ENCODE measurements at places on chromosomes 6 and 20.

- no peak for DNase-seq
These were observed 279.5 kb downstream of the TAF4 start for GRCh38 chr20:61786230-61786629.

- no peak for DNase-seq
These were observed 182.8 kb downstream of the GRM1 start for GRCh38 chr6:146211646-146212045.

GRCh38 chr6:32194825-32195651 lies 2.6 kb upstream of the GPSM3 start:
- no peak for DNase-seq

GRCh38 chr6:170146640-170147039 lies 144.2 kb downstream of the DLL1 start:
- no peak for DNase-seq

DNA sequence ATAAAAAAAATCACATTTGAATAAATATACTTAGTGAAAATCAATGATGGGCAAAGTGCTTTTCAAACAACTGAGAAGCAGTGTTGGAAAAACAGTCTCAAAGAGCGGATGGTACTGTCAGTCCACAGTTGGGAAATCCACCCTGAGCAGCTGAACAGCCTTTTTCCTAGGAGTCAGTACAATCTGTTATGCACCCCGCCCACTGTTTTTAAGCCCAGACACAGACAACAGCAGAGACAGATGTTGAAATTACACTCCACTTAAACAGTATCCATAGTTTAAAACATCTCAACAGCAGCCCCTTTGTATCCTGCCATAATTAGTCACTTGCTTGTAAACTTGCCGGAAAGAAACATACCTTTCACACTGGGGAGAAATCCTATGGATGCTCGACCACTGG lies 372 bp downstream of the KIAA0408 start:
- DNase-seq: no peak

- no peak for DNase-seq
These were observed 98.8 kb downstream of the SASH1 start for GRCh38 chr6:148441454-148441911.

DNA sequence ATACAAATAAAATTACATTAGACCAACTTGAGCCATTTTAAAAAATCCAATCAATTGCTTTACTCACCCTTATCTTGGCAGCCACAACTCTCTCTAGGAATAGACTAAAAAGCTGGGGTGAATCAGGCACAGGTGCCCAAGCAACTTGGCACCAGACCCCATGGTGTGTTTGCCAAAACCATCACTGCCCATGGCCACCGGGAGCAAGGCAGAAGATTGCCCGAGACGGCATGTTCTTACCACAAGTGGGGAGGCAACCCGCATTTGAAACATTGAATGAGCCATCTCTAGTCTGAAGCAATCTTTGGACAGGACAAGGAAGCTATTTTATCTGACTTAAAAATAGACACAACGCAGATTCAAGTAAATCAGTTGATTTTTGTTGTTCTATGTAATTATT lies 69.0 kb downstream of the SMLR1 start:
- DNase-seq: no peak

DNA sequence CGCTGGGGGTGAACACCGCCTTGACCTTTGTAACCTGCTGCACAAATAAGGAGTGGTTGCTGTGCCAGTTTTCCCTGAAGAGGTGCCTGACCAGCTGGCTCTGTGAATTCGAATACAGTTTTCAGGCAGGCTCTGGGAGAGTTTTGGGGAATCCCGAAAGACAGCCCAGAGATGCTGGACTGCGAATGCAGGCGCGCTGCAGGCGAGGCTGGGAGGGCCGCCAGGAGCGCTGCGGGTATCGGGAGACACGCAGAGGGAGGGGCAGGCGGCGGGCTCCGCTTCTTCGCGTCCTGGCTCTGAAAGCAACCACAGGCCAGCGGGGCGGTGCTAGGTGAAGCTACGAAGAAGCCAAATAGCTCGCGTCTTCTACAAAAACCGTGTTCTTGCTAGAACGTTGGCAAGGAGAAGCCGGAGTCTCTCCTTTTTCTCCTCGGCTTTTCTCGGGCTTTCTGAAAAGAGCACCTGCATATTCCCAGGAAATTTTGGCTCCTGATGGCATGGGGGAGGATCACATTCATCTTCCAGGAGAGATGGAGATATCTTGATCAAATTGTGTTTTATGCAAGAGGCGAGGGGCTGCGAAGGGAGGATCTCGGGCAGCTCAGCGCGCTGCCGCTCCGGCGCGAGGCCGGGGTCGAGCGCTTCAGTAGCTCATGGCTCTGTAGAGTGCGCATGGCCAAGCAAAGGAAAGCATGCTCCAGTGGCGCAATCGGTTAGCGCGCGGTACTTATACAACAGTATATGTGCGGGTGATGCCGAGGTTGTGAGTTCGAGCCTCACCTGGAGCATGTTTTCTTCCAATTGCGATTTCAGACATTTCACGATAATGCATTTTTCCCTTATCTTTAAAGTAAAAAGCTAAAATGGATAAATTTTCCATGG lies 158.1 kb upstream of the ZNF184 start:
- DNase-seq: no peak

DNA sequence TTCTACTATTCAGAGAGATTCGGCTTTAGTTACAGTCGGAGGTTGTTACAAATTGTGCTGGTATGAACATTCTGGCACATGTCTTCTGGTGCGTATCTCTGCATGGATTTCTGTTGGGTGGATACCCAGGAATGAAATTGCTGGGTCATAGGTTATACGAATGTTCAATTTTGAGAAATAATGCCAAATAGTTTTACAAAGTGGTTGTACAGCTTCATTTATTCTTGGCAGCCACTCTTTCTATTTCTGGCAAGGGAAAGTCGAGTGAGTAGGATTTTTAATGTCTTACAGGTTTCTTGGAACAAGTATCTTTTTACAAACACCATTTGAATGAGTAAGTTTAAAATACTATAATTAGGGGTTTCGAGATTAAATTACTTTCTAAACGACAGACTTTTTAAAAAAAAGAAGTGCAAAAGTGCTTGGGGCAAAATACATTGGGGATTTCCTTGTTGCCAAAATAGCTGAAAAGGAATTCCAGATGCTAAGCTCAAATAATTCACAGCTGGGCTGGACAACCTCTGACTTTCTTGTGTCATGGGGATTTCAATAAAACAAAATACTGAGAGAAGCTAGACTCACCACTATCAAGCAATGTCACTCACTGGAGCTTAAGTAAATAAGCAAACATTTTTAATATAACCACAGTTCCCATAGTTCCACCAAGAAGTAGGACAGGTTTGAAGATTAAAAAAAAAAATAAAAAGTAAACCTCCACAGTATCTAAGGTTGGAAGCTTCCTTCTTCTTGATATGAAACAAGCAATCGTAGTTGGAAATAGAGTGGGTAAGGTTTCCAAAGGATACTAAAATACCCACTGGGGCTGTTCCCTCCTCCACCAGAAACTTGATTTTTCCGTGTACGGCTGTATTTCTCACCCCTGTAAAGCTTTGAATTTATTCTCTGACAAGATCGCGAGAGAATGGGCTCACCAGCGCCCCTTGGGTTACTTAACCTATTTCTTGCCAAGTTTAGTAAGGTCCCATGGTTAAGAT lies 21.6 kb upstream of the GFOD1 start:
- DNase-seq: no peak

DNA sequence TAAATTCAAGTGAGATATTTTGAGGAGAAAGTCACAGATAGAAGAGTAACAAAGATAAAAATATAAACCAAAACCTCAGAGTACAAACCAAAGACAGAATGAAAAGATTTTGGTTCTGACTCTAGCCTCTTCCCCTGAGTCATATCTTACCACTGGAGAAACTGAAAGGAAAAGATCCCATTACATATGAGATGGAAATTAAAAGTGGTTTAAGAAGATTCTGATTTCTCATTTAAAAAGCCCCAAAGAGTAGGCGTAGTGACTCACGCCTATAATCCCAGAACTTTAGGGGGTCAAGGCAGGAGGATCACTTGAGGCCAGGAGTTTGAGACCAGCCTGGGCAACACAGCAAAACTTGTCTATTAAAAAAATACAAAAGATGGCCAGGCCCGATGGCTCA lies 30.6 kb downstream of the SPINT4 start:
- DNase-seq: no peak

GRCh38 chr6:14713008-14713960 lies 532.6 kb upstream of the JARID2 start:
- no peak for DNase-seq

GRCh38 chr6:112018619-112019416 lies 35.1 kb upstream of the CCN6 start:
- no peak for DNase-seq

- no peak for DNase-seq
These were observed 455.0 kb downstream of the GJA1 start for GRCh38 chr6:121890307-121890910.

DNA sequence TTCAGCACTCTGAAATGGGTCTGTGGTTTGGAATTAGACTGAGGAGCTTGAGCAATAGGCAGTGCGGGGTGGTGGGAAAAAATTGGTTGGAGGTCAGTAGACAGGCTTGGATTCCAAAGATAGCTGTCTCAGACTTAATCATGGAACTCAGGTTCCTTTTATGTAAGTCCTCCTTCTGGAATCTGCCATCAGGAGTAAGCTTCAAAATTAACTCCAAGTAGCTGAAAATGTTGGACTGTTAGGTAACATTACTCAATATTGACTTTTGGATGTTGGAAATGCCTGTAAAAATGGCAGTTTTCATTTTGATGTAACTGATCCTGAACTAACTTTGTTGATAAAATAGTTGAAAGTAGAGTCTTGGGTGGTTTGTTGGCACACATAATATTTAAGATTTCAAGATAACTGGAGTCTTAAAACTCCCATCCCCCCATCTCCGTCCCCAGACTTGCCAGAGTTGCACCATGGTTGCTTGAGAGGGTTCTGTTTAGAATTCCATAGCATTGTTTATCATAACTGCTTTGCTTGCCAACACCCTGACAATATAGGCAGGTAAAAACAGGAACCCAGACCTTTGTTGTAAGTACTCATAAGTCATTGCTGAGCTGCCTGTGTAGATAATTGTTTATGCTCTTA lies 83.0 kb downstream of the PHF20 start:
- DNase-seq: no peak

DNA sequence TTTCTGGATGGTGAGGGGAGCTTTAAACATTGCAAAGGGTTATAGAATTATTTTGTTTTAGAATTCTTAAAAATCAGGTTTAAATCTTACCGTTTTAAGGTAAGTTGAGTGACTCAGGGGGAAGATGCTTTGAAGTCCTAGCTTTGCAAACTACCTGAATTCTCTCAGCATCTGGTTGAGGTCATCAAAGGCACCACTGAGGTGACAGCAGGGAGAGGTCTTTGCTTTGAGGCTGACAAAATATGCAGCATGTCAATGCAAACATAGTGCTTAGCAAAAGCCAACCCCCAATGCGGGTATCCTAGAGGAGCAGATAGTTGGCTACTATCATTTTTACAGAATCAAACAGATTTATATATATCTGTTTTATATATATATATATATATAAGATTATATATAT lies 219.5 kb downstream of the SLC24A3 start:
- no peak for DNase-seq

- DNase-seq: no peak
These were observed 177.5 kb upstream of the MMS22L start for GRCh38 chr6:97460394-97461080.

- DNase-seq: no peak
These were observed 259.3 kb upstream of the SUPT3H start for GRCh38 chr6:45637056-45637455.

- DNase-seq: no peak
These were observed 315.1 kb upstream of the PRND start for GRCh38 chr20:4406627-4407026.

- DNase-seq: no peak
These were observed 2.0 kb downstream of the FOXC1 start for GRCh38 chr6:1611572-1612298.

DNA sequence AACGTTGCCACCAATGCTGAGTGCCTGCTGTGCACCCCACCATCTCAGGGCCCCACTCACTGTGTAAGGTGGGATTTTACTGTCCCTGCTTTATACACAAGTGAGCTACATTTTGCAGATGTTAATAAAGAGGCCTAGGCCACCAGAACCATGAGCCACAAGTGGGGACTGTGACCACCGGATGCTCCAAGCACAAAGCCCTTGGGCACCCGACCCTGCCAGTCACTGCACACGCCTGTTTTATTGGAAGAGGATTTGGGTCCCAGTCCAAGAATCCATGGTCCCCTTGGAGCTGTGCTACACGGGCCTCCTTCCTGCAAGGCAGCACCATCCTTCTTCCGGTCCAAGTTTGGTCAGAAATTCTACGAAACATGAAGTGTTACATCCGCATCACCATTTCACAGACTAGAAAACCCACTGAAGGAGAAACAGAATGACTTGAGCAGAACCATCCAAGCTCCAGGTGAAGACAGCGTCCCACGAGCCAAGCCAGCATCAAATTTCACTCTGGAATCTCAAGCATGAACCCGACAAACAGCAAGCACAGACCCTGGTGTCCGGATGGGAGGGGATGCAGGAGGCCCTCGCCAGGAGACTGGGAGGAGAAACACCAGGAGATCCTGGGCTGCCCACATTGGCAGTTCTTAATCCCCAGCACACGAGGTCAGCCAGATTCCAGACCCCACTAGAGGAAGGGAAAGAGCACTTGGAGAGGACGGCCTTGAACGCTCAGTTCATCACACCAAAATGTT lies 226.9 kb downstream of the DLL1 start:
- DNase-seq: no peak

DNA sequence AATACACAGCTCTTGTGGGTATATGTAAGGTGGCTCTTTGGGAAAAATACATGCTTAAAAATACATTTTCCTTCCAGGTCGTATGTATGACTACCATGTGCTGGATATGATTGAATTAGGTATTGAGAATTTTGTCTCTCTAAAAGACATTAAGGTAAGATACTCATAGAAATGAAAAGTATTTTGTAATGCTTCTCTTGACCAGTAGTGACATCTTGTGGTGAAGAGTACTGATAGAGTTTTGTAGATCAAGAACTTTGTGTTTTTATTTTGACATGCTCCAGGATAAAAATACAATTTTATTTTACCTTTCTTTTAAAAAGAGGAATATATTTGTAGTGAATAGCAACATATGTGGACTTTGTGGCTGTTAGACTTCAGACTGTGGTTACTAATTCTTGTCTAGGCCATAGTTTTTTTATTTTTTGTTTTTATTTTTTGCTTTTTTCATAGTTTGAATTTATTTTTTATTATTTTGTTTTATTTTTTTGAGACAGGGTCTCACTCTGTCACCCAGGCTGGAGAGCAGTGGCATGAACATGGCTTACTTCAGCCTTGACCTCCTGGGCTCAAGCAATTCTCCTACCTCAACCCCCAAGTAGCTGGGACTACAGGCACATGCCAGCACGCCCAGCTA lies 17.9 kb downstream of the RPF2 start:
- no peak for DNase-seq

GRCh38 chr6:22302838-22303237 lies 6.0 kb upstream of the PRL start:
- no peak for DNase-seq

DNA sequence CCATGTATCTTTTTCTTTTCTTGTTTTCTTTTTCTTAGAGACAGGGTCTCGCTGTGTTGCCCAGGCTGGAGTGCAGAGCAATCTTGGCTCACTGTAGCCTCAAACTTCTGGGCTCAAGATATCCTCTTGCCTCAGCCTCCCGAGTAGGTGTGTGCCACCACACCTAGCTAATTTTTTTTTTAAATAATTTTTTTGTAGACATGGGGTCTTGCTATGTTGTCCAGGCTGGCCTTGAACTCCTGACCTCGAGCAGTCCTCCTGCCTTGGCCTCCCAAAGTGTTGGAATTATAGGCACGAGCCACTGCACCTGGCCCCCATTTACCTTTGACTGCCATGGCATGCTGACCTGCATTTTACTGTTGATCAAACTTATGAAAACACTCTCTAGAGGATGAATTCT lies 198.6 kb downstream of the SOX4 start:
- DNase-seq: no peak

- no peak for DNase-seq
These were observed 485 bp downstream of the ADISSP start for GRCh38 chr20:3767110-3767426.

- no peak for DNase-seq
These were observed 25.8 kb upstream of the SLC16A10 start for GRCh38 chr6:111061508-111061907.
